ENCODE measurements at places on chromosomes 6 and 20. TPM values are rescaled to one million over a fixed set of nuclear protein-coding genes. Genes with fewer than 3 reads are reported as not detected.

DNA sequence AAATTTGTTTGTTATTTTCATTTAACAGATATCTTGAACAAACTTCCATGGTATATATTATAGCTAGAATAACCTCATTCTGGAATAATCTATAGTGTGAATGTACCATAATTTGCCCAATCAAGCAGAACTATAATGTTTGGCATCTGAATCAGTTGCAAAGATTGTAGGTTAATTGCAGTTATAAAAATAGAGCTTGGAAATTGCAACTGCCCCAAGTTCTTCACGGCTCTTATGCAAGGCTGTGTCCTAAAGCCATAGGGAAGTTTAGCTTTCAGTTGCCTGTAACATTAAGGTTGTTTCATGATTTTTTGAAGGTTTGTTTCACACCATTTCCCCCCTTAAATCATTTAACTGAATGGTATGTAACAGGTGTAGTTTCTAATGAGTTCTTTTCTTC is 19.4 kb downstream of the NQO2 start:
- no peak overlapping the region for H3K27ac ChIP-seq
- no peak for DNase-seq
- peaks cover 6% of the 10 kb centered on the region for H3K4me1 ChIP-seq
- H3K27me3 ChIP-seq = no peaks in the 10 kb centered on the region
- H3K36me3 ChIP-seq = peaks cover 33% of the 10 kb centered on the region
- no peak overlapping the region for H3K4me3 ChIP-seq

- H3K27ac ChIP-seq = no peak overlapping the region
- H3K36me3 ChIP-seq = no peaks in the 10 kb centered on the region
- peaks cover 10% of the 10 kb centered on the region for H3K27me3 ChIP-seq
- DNase-seq = no peak
- no peaks in the 10 kb centered on the region for H3K4me1 ChIP-seq
- H3K4me3 ChIP-seq = no peak overlapping the region
Measured at GRCh38 chr6:41216616-41217015, 11.5 kb upstream of the TREML4 start.

GRCh38 chr20:483815-484644 is 21.7 kb upstream of the TBC1D20 start:
- no peak overlapping the region for H3K27ac ChIP-seq
- H3K36me3 ChIP-seq = peaks cover 62% of the 10 kb centered on the region
- H3K4me3 ChIP-seq = no peak overlapping the region
- DNase-seq = no peak

DNA sequence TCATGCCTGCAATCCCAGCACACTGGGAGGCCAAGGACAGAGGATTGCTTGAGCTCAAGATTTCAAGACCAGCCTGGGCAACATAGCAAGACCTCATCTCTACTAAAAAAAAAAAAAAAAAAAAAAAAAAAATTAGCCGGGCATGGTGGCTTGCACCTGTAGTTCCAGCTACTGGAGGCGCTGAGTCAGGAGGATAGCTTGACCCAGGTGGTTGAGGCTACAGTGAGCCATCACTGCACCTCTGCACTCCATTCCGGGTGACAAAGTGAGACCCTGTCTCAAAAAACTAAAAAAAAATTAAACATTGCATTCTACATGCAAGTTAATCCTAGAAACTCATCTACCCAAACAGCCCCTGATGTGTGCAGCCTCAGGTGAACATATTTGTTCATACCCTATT is 7.3 kb upstream of the TRAM2 start:
- DNase-seq = no peak
- H3K27me3 ChIP-seq = no peaks in the 10 kb centered on the region
- H3K4me1 ChIP-seq = no peaks in the 10 kb centered on the region
- H3K36me3 ChIP-seq = no peaks in the 10 kb centered on the region
- no peak overlapping the region for H3K4me3 ChIP-seq

- H3K27ac ChIP-seq = no peak overlapping the region
- no peak overlapping the region for H3K4me3 ChIP-seq
- no peaks in the 10 kb centered on the region for H3K4me1 ChIP-seq
- DNase-seq = no peak
- H3K36me3 ChIP-seq = no peaks in the 10 kb centered on the region
Measured at GRCh38 chr20:873875-874607, 40.5 kb downstream of the FAM110A start.

GRCh38 chr6:157263146-157263545 is 60.2 kb downstream of the TMEM242 start:
- peaks cover 17% of the 10 kb centered on the region for H3K4me1 ChIP-seq
- H3K4me3 ChIP-seq = no peak overlapping the region
- peaks cover 16% of the 10 kb centered on the region for H3K27me3 ChIP-seq
- DNase-seq = no peak
- no peaks in the 10 kb centered on the region for H3K36me3 ChIP-seq
- H3K27ac ChIP-seq = no peak overlapping the region

- no peaks in the 10 kb centered on the region for H3K27me3 ChIP-seq
- H3K4me3 ChIP-seq = no peak overlapping the region
- peak overlapping the region; percentile 25 for H3K27ac ChIP-seq
- peaks cover 13% of the 10 kb centered on the region for H3K4me1 ChIP-seq
Measured at GRCh38 chr6:15023448-15023847, 222.4 kb upstream of the JARID2 start.

- H3K27me3 ChIP-seq = peaks cover 33% of the 10 kb centered on the region
- H3K4me3 ChIP-seq = no peak overlapping the region
- no peak for DNase-seq
- H3K36me3 ChIP-seq = no peaks in the 10 kb centered on the region
- no peak overlapping the region for H3K27ac ChIP-seq
Measured at GRCh38 chr20:57173041-57173440, 93.4 kb downstream of the BMP7 start.

DNA sequence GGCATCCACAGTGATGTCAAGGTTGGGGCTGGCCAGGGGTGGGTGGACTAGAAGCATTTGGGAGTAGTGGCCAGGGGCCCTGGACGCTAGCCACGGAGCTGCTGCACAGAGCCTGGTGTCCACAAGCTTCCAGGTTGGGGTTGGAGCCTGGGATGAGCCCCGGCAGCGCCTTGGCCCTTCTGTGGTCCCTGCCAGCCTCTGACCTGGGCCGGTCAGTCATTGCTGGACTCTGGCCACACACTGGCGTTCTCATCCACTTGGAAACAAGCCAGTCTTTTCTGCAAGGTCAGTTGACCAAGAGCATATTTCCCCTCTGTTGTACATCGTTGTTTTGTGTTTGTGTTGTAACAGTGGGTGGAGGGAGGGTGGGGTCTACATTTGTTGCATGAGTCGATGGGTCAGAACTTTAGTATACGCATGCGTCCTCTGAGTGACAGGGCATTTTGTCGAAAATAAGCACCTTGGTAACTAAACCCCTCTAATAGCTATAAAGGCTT is 8.4 kb downstream of the PSMA7 start:
- H3K27me3 ChIP-seq = no peaks in the 10 kb centered on the region
- H3K27ac ChIP-seq = no peak overlapping the region
- H3K4me3 ChIP-seq = no peak overlapping the region
- no peaks in the 10 kb centered on the region for H3K4me1 ChIP-seq

DNA sequence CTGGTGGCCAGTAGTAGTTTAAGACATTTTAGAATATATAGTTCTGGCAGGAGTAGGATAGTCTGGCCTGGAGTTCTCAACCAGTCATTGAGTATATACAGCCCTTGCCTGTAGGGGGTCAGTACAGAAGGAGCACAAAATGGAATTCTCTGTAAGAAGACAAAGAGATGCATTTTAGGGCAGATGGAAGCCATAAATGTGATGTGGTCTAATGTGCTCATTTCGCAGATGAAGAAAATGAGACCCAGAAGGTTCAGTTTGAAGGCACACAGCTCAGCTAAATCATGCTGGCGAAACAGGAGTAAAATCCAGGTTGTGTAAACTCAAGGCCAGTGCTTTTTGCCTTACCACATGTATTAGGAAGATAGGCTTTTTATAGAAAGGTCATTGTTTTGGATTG is 29.6 kb downstream of the QKI start:
- no peak overlapping the region for H3K27ac ChIP-seq
- H3K4me3 ChIP-seq = no peak overlapping the region
- H3K27me3 ChIP-seq = no peaks in the 10 kb centered on the region

DNA sequence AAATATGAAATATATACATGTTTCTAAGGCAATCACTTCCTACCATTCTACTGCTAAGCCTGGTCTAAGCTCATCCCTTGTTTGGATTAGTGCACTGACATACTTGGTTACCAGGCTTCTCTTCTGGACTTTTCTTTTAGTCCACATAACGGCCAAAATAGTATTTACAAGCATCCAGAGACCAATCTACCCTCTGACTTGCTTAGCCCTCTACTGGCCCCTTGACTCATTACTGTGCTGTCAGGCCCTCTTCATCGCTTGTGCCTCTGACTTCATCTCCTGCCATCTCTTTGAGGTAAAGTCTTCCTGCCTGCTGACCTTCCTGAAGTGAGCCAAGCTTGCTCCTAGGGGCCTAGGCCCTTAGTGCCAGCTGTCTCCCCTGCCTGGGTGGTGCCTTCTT is 35.1 kb downstream of the TULP4 start:
- H3K4me1 ChIP-seq = no peaks in the 10 kb centered on the region
- DNase-seq = no peak
- no peaks in the 10 kb centered on the region for H3K36me3 ChIP-seq
- no peaks in the 10 kb centered on the region for H3K27me3 ChIP-seq

DNA sequence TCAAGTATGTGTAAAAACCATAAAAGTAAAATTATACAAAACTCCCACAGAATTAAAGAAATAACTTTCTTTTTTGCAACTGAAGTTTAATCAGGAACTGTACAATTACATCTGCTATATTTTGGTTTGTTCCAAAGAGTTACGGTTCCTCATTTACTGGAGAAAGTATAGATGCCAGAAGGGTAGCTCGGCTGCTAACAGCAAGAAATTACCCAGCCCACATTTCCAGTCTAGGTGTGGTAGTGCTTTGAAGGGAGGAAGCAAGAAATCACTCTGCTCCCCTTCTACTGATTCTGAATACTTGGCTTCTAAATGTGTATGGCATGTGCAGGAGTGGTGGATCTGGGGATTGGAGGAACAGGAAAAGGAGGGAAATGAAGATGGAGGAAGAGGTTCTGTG is 441.3 kb downstream of the CDC5L start:
- no peak for DNase-seq
- H3K27ac ChIP-seq = no peak overlapping the region
- peaks cover 6% of the 10 kb centered on the region for H3K36me3 ChIP-seq
- H3K4me1 ChIP-seq = peaks cover 15% of the 10 kb centered on the region
- H3K27me3 ChIP-seq = no peaks in the 10 kb centered on the region

GRCh38 chr6:109059571-109060021 is 35.0 kb downstream of the SESN1 start:
- H3K4me3 ChIP-seq = no peak overlapping the region
- no peaks in the 10 kb centered on the region for H3K36me3 ChIP-seq
- DNase-seq = no peak
- peaks cover 16% of the 10 kb centered on the region for H3K4me1 ChIP-seq
- no peaks in the 10 kb centered on the region for H3K27me3 ChIP-seq

- H3K4me3 ChIP-seq = no peak overlapping the region
- no peaks in the 10 kb centered on the region for H3K4me1 ChIP-seq
- peaks cover 53% of the 10 kb centered on the region for H3K36me3 ChIP-seq
Measured at GRCh38 chr20:44481719-44482416, 6.2 kb downstream of the TTPAL start.

RRAGD gene
- total RNA-seq = 4.9 TPM

GPX5 gene
- total RNA-seq = not detected

TTK gene
- 0.53 TPM for total RNA-seq

Measured in T-cell (primary cell).